Daoy (cell line): ENCODE measurements at places on chromosomes 6 and 20.

DNA sequence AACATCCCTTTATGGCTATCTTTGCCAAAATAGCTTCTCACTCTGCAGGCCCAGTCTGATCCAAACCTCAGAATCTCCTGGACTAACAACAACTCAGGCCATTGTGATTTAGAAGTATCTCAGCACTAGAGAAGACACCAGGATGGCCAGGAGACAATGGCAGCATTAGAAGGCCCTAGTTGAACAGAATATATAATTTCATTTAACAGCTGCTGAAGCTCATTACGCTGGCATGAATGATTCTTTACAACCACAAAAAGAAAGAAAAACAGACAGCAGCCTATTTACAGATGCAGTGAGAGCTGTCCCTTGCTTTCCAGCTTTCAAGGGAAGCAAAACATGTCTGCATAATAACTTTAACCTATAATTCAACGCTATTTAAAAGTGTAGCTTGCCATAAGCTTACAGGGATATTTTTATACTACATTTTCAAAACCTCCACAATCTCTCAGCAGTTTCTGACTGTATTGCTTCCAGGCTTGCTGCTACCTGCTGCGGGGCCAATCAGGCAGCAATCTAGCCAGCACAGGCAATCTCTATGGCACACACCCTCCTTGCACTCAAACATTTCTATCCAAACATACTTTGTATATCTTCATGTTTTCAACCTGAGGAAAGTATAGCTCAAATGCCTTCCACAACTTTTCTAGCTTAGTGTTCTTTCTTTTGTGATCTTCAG lies 107.3 kb downstream of the OGFRL1 start:
- DNase-seq = no peak

GRCh38 chr20:17965042-17965697 lies 3.4 kb downstream of the SNX5 start:
- DNase-seq = no peak

DNA sequence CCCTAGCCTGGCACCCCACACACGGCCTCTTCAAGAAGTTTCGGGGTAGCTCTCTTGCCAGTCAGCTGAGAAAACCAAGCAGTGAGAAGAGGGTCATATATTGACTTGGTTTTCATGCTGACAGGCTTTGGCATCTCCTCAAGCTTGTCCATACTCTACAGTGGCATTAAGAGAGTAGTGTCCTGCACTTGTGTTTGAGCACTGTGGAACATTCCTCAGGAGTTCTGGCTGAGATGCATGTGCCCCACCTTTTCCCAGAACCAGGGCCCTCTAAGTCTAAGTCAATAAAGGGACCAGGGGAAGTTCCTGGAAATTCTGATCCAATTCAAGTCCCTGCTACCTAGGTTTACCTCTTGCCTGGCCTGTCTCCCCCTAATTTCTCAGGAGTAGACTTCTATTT lies 544.1 kb upstream of the FLRT3 start:
- DNase-seq = no peak

GRCh38 chr6:139990026-139990686 lies 615.7 kb upstream of the CITED2 start:
- no peak for DNase-seq

DNA sequence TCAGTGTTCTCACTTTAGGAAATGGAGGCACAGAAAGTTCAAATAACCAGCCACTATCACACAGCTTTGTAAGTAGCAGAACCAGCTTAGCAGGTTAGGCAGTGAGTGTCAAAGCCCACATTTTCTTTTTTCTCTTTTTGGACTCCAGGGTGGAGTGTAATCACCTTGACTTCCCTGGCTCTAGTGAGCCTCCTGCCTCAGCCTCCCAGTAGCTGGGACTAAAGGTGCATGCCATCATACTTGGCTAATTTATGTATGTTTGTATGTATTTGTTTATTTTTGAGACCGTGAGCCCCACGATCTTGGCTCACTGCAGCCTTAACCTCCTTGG lies 7.8 kb upstream of the NCOA3 start:
- DNase-seq = no peak

GRCh38 chr6:36510365-36510764 lies 36.9 kb downstream of the STK38 start:
- DNase-seq = no peak

DNA sequence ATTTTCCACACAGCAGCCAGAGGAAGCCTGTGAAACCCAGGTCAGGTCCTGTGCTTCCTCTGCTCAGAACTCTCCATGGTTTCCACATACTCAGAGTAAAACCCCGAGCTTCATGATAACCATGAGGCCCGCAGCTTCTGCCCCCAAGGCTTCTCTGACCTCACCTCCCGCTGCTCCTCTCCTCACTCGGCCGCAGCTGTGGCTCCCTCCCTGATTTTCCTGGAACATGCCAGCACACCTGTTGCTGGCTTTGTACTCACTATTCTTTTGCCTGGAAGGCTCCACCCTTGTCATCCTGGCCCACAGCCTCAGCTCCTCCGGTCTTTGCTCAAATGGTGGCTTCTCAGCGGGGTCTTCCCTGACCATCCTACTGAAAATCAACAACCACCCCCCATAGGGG lies 341.7 kb downstream of the PREX1 start:
- DNase-seq = no peak

- DNase-seq = peak; percentile 37
Measured at GRCh38 chr6:137749696-137750211, 117.3 kb upstream of the TNFAIP3 start.

GRCh38 chr6:148629592-148630465 lies 117.0 kb upstream of the UST start:
- no peak for DNase-seq

DNA sequence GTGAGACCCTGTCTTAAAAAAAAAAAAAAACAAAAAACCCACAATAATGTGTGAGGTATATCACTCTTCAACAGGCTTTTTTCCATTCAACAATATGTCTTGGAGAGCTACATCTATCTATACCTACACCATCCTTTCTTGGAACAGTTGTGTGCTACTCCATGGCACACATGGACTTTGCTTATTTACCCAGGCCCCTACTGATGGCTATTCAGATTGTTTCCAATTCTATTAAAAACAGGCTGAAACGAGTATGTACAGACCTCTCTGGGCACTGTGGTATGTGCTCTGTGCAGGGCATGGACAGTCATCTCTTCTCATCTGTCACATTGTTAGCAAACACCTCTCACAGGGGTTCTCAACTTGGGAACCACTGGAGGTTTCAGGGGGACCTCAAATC lies 28.1 kb downstream of the MRPL14 start:
- no peak for DNase-seq

DNA sequence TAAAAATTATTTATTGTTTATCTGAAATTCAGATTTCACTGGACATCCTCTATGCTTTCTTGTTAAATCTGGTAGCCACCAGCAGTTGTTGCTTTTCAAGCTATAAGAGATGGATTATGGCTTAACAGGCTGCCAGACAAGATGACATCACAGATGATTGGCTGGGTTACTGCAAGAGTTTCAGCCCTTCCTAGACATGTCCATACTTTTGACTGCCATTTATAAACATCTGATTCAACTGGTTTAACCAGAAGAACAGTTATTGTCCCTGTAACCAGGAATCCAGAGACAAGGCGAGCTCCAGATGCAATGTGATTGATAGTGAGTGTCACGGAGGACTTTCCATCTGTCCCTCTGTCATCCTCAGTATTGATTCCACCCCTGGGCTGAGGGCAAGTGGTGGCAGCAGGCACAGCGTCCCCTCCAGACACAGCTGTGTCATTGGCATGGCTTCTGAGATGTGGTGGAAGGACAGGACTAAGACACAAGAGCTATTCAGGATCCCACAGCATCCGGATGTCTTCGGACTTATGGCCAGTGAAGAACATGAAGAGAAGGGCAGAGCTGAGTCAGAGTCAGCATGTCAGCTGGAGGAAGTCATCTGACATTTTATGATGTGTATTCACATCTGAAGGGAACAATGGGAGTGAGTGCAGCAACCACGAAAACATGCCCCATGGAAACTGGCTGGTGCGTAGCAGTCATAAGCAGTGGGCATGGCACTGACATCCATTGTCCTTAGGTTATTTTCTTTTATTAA lies 284.5 kb upstream of the CDYL start:
- DNase-seq = peak; percentile 25

DNA sequence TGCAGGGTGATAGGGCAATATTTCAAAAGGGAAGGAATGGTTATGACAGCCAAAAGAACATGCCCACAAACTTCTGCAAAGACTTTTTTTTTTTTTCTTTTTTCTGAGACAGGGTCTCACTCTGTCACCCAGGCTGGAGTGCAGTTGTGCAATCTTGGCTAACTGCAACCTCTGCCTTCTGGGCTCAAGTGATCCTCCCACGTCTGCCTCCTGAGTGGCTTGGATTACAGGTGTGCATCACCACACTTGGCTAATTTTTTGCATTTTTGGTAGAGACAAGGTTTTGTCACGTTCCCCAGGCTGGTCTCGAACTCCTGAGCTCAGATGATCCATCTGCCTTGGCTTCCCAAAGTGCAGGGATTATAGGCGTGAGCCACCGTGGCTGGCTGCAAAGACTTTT lies 117.6 kb upstream of the ADGRF1 start:
- DNase-seq = no peak

- no peak for DNase-seq
Measured at GRCh38 chr20:50129662-50130355, 16.9 kb upstream of the UBE2V1 start.

- DNase-seq = peak; percentile 42
Measured at GRCh38 chr6:35489995-35490791, 6.7 kb downstream of the TEAD3 start.

GRCh38 chr6:170489836-170490235 lies 63.3 kb downstream of the PSMB1 start:
- peak; percentile 18 for DNase-seq

DNA sequence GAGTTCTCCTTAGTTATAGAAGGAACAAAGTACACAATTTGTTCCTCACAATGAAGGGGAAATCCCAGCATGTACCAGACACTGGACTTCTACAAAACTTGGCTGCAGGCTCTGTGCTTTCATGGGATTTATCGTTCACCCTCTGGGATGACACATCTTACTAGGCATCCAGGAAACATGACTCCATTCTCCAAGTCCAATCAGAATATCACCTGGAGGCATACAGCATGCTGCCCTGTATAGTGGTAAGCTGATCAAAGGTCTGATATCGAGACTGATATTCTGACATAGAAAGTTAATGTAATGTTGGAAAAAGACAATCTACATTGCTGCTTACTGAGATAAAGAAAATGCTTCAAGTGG lies 6.7 kb downstream of the RWDD2A start:
- peak; percentile 84 for DNase-seq

DNA sequence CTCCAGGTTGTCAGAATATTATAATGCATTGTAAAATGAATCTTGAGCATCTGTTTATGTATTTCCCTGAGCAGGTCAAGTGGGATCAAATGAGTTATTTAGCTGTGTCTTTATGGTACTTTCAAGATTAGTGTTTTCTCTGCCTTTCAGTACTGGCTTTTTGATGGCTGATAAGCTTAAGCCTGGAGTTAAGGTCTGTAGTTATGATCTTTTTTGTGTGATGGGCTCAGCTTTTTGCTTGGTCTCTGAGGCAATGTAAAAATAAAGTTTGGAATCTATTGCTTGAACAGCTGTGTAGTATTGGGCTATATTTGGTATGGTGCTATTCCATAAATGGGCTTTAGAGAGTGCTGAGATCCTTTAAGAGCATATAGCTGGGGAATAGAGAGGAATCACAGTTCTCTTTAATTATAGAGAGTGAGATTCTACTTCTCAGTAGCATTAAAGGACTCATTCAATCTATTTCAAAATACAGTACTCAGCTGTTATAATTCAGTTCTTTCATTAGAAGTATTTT lies 40.7 kb downstream of the ZNF451 start:
- no peak for DNase-seq

DNA sequence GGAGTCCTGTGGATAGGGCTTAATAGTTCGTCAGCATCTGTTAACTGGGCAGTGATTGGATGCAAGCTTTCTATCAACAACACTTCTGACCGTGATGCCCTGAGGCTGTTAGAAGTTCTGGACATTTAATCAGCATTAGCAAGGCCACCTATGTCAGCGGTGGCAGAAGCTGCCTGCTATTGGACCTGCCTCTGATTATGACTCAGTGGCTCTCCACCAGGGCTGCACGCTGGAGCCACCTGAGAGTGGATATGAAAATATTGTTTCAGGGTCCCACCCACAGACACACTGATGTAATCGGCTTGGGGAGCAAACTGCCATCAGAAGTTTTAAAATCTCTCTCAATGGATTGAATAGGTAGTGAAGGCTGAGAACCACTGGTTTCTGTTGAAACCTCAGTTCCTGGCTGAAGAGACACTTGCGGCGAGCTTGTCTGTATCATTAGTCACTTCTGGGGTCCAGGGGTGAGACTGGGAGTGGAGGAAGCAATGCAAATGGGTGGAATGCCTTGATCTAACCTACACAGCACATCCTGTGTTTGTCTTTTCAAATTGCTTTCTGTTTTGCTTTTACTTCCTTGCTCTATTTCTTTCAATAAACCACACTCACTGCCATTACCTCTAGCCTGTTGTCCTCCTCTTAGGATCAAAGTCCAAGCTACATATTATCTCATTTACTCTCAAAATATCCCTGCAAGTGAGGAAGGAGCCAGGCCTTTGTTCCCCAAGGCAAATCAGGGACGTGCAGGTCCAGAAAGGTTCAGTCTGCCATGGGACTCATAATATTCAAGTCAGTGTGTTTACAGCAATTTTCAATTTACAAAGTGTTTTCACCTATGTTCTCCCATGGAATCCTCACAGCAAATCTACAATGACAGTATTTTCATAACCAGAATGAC lies 4.2 kb downstream of the CLIC5 start:
- DNase-seq = peak; percentile 56

GRCh38 chr20:41587956-41588355 lies 30.2 kb downstream of the CHD6 start:
- peak; percentile 17 for DNase-seq

- no peak for DNase-seq
Measured at GRCh38 chr20:47099825-47100441, 205.3 kb downstream of the EYA2 start.

- no peak for DNase-seq
Measured at GRCh38 chr6:112300896-112301295, 46.2 kb upstream of the RFPL4B start.

DNA sequence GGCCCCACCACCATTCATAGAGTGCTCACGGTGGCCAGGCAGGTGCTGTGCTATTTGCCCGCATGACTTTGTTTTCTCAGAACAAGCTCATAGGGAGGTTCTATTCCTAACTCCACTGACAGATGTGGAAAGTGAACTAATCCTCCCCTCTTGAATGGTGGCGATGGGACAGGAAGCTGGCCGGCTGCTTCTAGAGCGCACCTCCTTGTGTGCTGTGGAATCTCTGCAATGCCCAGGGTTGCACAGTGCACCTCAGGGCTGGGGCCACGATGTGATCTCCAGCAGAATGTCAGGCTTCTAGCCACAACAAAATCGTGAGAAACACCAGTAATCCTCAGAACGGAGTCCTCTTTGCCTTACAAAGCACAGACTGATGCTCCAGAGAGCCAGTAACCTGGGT lies 53.8 kb upstream of the SLC22A23 start:
- DNase-seq = no peak

DNA sequence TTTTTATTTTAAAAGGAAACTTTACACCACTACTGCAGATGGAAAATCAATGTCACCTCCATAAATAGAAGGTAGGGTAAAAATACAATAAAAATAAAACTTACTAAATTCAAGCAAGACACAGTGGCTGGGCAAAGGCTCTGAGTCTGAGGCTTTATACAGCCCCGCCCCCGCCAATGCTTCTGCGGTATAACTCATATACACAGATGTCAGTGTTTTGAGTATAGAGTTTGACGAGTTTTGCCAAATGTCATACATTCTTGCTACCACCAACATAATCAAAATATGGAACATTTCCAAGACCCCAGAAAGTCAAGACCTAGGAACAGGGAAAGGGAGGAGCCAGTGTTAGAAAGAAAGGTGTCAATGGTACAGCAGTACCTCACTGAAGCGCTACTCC lies 12.8 kb downstream of the NFATC2 start:
- no peak for DNase-seq
